ENCODE measurements at places on chromosomes 3 and 15.

DNA sequence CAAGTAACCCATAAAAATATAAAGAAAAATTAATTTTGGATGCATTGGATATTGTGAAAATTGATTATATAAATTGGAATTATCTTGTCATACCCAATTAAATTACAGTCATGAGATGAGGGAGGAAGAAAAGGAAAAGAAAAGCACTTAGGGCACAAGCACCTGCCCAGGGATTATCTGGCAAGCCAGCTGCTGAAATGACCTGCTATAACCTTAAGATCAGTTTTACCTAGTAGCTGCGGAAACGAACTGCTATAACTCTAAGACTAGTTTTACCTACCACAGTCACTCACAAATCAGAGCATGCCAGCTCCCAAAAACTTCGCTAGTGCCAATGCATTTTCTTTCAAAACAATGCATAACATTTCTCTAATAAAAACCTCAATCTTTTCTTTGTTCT, 26.2 kb downstream of the LRRFIP2 start:
- no peak for DNase-seq

DNA sequence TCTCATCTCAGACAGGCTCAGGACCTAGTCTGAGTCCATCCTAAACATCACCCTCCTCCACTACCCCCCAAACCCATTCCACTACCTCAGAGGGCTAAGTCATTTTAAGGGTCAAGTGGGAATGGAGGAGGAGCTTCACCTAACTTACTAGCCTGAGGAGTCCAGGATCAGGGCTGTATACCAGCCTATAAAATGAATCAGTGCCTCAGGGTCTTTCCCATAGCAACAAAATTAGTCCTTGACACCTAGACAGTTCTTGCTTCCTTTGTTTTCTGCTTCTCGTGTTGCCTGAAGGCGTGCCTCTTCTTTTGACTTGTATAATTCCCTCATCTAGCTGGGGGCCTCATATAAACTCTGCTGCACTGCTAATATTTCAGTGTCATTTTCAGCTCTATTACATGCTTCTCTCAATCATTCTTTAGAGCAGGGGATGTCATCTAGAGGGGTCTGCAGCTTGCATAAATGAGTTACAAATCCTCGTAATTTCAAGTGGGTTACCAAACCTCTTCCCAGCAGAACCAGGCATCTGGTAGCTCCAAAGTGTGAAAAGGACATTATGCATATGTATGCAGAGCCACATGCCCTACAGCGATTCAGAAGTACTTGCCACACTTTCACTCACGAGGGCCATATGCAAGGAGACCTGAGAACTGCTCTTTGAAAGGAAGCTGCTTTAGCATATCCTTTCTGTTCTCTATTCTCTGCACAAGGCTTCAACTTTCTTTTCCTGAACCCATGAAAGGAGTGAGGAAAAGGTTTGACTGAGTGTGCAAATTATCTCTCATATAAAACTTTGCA, 311.7 kb upstream of the SEMA6D start:
- DNase-seq: no peak

GRCh38 chr3:135917076-135917475, 48.5 kb upstream of the PPP2R3A start:
- DNase-seq: no peak

GRCh38 chr3:138433892-138434275, 532 bp upstream of the ESYT3 start:
- DNase-seq: no peak

GRCh38 chr15:68807249-68807648, 13.4 kb downstream of the ANP32A start:
- DNase-seq: no peak

GRCh38 chr15:42053914-42054313, 33.1 kb upstream of the PLA2G4E start:
- DNase-seq: no peak

DNA sequence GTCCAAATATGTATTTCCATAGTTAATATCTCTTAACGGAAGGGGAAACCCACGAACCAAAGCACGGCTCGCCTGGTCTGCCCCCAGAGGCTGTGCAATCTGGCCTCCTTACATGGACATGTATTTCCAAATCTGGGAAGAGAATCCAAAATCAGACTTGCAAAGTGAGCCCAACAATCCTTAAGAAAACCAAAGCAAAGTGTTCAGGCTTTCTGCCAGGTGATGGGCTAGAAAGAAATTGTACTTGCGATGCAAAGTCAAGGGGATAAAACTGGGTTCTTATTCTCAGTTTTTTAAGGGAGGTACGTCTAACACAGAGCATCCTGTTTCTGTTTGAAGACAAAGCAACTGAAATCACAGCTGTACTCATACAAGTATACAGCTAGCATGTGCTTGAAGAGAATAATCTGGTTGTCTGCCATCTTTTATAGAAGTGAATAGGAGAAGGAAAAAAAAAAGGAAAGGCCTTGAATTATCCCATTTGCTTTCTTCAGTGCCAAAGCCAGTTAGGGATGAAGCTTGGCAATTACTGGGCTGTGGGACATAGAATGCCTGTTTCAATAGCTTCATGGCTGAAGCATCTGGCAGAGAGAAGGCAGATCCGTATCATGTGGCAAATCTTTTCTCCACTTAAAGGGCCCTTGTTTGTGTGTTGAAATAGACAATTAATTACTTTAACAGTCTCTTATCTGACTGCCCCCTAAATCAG, 48.4 kb downstream of the LRIG1 start:
- no peak for DNase-seq

GRCh38 chr3:97822359-97822775, 556 bp downstream of the CRYBG3 start:
- DNase-seq: no peak

DNA sequence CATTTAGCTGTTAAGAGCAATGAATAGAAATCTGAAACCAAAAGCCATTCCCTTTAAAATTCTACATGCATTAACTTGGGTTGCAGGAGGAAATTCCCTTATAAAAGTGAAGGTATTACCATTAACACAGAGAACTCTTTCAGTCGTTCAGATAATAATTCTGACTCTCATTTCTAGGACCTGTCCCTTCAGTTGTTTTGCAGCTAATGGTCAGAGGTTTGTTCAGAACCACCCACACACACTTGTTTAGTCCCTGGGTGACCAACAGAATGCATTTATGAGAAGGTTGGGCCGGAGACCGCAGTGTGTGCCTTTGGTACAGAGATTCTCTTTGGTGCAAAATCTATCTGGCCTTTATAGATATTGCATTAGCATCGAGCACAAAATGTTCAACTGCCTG, 492.5 kb downstream of the NLGN1 start:
- DNase-seq: no peak

DNA sequence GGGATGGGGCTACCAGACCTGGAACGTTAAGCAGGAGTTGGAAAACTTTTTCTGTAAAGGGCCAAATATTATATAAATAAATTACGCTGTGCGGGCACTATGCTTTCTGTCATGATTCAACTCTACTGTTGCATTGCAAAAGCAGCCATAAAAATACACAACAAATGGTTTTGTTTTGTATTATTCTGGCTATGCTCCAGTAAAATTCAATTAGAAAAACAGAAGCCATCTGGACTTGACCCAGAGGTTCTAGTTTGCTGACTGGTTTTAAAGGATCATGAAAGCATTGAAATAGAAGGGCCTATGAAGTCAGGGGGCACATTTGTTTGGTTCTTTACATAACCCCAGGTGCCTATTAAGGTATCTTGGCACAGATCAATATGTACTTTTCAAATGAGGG, 647.4 kb upstream of the LMCD1 start:
- DNase-seq: no peak

- DNase-seq: no peak
Observed at GRCh38 chr3:7874116-7874515, 627.5 kb upstream of the LMCD1 start.

DNA sequence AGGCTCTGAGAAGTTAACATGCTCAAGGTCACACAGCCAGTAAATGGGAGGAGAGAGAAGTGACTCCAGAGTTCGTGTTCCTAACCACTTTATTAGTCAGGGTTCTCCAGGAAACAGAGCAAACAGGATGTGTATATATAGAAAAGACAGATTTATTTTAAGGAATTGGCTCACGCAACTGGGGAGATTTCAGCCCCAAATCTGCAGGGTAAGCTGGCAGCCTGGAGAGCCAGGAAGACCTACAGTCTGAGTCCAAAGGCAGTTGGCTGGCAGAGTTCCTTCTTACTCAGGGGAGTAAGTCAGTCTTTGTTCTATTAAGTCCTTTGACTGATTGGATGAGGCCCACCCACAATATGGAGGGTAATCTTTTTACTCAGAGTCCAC, 118.2 kb upstream of the PROK2 start:
- DNase-seq: no peak

DNA sequence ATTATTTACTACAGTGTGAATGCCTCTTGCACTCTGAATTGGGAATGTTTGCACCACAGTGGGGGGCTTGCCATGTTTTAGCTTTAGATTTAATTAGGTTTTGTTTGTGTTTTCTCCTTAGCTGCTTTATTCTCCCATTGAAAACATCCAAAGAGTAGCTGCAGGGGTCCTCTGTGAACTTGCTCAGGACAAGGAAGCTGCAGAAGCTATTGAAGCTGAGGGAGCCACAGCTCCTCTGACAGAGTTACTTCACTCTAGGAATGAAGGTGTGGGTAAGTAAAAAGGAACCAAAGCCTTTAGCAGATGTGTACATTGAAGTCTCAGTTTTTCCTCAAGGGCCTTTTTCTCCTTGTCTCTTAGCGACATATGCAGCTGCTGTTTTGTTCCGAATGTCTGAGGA, 36.9 kb downstream of the CTNNB1 start:
- DNase-seq: no peak

DNA sequence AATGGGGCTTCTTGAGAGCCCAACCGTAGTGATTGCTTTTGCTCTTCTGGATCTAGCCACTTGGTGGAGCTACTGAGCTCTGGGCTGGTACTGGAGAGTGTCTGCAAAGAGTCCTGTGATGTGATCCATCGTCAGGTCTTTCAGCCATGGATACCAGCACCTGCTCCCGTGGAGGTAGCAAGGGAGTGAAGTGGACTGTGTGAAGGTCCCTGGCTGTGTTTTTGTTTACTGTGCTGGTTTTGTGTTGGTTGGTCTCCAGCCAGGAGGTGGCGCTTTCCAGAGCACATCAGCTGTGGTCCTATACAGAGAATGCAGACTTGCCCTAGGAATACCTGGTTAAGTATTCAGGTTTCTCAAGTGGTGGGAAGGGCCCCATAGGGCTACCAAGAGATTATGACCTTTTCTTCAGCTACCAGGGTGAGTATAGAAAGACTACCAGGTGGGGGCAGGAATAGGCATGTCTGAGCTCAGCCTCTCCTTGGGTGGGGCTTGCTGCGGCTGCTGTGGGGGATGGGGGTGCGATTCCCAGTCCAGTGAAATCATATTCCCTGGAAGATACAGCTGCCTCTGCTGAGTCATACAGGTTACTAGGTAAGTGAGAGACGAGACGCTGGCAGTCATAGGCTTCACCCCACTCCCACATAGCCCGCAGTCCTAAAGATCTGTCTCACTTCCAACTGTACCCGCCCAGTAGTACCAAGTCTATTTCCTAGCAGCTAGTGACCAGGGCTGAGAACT, 733.7 kb downstream of the ZNF385D start:
- DNase-seq: no peak

DNA sequence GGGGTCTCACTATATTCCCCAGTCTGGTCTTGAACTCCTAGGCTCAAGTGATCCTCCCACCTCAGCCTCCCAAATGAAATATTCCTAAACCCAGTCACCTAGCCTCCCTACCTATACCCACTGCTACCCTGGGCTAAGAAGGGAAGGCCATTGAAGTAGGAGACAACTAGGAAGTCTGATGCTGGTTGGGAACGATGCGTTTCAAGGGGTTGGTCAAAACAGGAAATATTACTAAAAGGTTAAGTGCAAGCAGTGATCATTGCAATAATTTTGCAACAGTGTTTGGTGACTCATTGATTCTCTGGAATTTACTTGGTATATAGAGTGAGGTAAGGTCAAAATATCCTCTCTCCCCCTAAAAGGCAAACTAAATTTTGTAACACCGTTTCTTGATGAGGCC, 4.6 kb upstream of the UQCRC1 start:
- DNase-seq: no peak

DNA sequence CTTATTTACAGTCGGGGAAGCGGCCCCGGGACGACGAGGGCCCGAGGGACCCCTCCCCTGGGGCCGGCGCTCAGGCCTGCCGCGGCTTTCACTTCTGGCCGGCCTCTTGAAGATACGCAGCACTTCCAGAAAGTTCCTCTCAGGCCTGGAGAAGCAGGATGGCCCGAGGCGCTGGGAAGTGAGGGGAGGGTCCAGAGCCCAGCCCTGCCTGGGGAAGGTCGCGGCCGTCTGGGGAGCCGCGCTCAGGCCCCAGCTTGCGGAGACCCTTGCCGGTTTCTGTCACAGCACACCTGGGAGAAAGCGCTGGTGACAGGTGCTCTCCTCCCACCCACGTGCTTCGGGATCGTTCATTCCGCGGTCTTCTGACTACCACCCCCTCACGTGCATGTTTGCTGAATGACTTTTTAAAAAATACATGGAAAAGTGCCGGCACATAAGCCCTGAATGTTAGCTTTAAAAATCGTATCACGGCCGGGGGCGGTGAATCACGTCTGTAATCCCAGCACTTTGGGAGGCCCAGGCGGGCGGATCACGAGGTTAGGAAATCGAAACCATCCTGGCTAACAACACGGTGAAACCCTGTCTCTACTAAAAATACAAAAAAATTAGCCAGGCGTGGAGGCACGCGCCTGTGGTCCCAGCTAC, 727 bp upstream of the TM2D3 start:
- no peak for DNase-seq

DNA sequence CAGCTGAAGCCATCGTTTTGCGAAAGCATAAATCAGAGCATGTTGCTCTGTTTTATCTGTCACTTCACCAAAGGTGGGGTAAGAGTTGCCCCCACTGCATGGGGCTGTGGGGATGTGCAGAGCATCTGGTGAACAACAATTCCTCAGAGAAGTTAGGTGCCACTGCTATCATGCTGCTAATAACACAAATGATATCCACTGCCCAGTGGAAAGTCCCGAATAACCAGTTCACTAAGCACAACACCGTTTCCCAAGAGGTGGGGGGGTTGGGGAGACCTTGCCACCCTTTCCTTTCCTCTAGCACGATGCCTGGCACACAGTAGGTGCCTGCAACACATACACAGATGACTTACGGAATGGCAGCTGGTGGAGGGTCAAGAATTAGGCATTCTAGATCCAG, 38.6 kb downstream of the FAM3D start:
- DNase-seq: no peak

DNA sequence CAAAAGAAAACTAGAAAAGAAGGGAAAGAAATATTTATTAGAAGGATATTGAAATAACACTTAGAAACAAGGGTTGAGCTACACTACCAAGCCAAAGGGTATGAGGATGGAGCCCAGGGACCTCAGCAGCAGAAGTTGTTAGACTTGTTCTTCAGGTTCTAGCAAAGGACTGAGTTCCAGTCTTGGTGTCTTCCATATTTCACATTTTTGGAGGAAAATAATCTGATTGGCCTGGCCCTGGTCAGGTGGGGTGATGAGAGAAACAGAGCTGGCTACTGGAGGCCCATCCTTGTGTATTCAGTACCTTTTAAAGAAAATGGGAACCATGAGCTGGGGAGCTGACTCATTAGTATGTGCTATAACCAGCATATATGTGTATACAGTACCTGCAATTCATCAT, 28.2 kb downstream of the PPP4R2 start:
- DNase-seq: no peak

DNA sequence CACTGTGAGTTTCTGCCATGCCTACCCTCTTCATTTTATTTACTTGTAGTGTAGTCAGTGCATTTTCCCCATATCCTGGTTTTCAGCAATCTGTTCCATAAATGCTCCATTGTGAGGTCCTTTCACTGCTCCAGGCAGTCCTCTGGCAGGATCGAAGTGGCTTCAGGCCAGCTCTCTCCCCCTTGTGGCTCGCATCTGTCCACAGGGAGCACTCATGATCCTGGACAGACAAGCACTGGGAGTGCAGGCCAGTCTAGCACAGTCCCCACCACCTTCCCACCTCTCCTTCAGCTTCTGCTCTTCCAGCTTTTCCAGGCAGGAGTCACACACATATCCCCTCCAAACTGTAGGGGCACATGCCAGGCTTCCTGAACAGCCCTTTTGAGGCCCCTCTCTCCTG, 173.6 kb downstream of the PPM1L start:
- no peak for DNase-seq

Data from activated T-helper 1 cell treated with anti-CD3 and anti-CD28 coated beads, Interleukin-2, amount 50 U/mL, for 16 hours (primary cell).